B cell (primary cell): ENCODE measurements at places on chromosomes 13 and 19.

DNA sequence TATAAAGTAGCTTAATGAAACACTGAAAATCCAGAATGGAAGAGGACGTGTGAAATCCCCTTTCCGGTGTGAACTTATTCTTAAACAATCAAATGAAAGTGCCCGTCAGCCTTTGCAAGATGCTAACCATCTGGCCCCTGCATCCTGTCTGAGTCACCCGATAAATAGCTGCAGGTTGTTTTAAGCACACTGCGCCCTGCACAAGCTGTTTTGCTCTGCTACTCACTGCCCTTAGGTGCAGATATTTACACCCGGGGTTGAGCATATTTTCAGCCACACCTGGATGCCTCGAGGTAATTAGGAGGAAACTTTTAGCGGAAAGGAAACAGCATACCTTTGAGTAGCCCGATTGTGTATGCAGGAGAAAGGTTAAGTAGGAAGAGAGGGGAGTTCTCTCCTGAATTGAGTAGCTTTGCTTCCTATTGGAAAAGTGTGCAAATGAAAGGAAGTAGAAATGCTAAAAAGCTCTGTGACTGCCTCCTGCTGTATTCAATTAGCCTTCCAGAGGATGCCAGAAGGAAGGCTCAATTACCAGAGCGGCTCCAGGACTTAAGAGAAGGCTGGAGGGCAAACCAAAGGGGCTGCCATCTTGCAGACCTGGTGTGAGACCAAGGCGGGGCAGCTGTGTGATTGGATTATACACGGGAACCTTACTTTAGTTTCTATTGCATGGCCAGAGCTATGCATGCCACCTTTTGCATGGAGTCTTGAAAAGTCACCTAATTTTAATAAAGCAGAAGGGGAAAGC lies 42.5 kb downstream of the IRS2 start:
- DNase-seq = no peak

- DNase-seq = no peak
Observed at GRCh38 chr19:48959341-48960239, 4.9 kb downstream of the BAX start.

DNA sequence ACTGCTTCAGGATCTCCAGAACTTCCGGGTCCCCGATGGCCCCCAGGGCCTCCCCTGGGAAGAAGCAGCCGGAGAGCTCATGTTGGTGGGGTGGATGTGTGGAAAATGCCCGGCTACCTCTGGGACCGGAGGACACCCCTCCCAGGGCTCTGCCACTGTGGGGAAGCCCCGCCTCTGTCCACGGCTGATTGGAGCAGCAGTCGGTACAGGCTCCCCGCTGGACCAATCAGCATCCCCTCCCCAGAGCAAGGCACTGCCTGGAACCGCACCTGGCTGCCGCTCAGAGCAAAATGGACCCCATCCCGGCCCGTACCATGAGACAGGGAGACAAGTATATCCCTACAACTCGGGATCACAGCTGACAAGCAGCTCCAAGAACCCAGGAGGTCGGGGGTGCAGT lies 6.4 kb downstream of the DOHH start:
- DNase-seq = no peak

GRCh38 chr13:104831831-104832230 lies 1703.6 kb downstream of the EFNB2 start:
- no peak for DNase-seq

GRCh38 chr13:80121038-80121437 lies 219.9 kb downstream of the SPRY2 start:
- DNase-seq = no peak

GRCh38 chr13:112669881-112670499 lies 19.8 kb upstream of the ATP11A start:
- no peak for DNase-seq

DNA sequence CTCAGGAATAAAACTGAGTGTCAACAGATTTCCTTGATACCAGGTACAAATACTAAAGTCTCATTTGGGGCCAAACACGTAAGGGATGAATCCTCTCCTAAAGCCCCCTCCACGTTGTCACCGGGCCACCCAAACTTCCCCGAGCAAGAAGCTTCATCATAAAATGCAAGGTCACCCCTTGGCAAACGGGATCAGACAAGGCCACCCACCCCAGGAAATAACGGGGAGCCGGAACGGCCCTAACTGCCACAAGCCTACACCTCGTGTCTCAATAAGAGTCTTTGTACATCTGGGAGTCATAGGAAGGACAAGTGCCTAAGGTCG lies 717 bp downstream of the EEF2 start:
- DNase-seq = no peak

DNA sequence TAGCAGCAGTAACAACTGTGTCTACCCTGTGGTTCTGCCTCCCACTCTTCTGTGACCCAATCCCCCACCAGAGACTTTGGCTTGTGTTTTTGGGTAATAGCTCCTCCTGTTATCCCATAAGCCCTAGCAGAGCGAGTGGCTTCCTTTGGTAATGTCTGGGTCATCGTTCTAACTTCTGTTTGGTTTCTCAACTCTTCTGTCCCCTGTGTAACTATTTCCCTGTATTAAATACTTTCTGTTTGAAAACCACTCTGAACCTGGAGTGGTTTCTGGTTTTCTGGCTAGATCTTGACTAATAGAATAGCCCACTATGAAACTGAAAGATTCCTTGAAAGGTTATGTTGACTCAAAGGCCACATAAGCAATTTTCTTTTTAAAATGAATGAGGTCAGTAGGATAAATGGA lies 350.0 kb downstream of the DCT start:
- DNase-seq = no peak

DNA sequence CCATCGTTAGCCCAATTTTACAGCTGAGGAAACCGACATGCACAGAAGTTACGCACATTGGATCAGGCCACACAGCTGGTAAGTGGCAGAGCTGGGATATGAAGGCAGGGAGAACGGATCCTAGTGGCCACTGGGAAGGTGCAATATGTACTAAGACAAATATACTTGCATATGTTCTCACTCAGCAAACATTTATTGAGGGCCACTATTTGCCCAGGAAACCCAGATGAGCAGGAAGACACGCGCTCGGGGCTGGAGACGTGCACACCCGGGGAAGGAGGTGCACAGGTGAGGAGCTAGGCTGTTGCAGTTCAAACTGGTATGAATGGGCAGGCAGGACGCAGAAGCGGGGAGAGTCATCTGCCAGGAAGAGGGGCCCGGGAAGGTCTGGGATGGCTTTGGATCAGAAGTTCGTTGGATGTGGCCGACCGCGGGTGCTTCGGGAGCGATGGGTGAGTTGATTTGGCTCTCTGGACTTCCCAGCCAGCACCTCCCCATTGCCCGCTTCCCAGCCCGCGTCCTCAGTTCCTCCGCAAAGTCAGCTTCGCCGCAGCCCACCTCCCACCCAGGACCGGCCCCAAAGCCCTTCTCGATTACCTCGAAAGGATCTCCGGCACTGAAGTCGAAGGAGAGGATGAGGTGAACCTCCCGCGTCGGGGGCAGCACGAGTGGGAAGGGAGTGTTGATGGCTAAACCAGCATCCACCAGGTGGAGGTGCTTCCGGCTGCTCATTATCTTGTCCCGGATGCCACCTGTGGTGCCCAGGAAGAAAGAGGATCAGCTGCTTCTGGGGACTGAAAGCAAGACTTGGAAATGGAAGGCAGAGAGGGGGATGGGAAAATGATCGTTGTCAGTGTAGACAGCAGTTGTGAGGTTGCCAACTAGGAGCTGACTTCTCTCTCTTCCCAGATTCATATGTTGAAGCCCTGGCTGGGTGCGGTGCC lies 17.8 kb upstream of the CABP5 start:
- DNase-seq = no peak

GRCh38 chr13:76965759-76966421 lies 17.6 kb downstream of the ACOD1 start:
- DNase-seq = no peak

- no peak for DNase-seq
Observed at GRCh38 chr13:40439928-40440327, 226.5 kb downstream of the FOXO1 start.

- DNase-seq = peak; percentile 25
Observed at GRCh38 chr13:49213539-49213938, 6.6 kb upstream of the MLNR start.

GRCh38 chr13:108525827-108526226 lies 103.6 kb upstream of the MYO16 start:
- DNase-seq = no peak

- DNase-seq = no peak
Observed at GRCh38 chr13:83515268-83516015, 366.8 kb downstream of the SLITRK1 start.

- DNase-seq = no peak
Observed at GRCh38 chr13:31048521-31048920, 113.2 kb downstream of the HSPH1 start.

DNA sequence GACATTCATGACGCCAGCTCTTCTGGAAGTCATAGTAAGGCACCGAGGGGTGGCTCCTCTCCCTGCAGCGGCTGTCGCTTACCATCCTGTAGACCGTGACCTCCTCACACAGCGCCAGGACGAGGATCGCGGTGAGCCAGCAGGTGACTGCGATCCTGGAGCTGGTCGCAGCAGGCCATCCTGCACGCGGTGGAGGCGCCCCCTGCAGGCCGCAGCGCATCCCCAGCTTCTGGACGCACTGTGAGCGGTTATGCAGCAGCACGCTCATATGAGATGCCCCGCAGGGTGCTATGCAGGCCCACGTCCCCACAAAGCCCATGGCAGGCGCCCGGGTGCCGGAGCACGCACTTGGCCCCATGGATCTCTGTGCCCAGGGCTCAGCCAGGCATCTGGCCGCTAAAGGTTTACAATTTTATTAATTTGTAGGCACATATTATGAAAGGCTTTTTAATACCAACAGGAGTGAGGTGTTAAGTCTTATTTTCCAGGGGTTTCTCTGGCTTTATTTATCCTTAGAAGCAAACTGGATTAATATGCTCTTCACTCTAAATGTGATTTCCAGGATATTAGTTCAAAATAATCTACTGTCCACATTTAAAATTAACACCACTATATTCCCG lies 35.6 kb upstream of the PSPC1 start:
- DNase-seq = peak; percentile 22

- DNase-seq = no peak
Observed at GRCh38 chr13:51955281-51955771, 55.9 kb downstream of the ATP7B start.

- no peak for DNase-seq
Observed at GRCh38 chr19:8212212-8212611, 3.0 kb downstream of the CERS4 start.

GRCh38 chr13:113890774-113891480 lies 27.1 kb upstream of the GAS6 start:
- DNase-seq = no peak

- no peak for DNase-seq
Observed at GRCh38 chr19:845707-846521, 5.1 kb downstream of the PRTN3 start.

GRCh38 chr13:71866335-71867130 lies 471 bp downstream of the DACH1 start:
- DNase-seq = peak; percentile 16

- DNase-seq = no peak
Observed at GRCh38 chr19:48346191-48346590, 17.5 kb downstream of the TMEM143 start.

DNA sequence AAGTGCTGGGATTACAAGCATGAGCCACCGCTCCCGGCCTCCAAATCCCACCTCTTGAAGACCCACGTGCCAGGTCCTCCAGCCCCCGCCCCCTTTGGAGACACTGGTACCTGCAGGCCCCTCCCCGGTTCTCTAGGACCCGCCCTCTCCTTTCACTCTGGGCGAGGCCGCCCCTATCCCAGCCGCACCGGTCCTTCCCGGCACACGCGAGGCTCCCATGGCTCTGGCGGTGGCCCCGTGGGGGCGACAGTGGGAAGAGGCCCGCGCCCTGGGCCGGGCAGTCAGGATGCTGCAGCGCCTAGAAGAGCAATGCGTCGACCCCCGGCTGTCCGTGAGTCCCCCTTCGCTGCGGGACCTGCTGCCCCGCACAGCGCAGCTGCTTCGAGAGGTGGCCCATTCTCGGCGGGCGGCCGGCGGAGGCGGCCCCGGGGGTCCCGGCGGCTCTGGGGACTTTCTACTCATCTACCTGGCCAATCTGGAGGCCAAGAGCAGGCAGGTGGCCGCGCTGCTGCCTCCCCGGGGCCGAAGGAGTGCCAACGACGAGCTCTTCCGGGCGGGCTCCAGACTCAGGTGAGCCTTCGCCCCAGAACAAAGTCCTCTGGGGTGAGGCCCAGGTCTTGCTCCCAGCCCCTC lies at the start of gene CBLC:
Gene CBLC (plus strand): TSS at position 176 of the 633 bp plus-strand sequence. CDS start 42 bp downstream, at position 218.
- no peak for DNase-seq

DNA sequence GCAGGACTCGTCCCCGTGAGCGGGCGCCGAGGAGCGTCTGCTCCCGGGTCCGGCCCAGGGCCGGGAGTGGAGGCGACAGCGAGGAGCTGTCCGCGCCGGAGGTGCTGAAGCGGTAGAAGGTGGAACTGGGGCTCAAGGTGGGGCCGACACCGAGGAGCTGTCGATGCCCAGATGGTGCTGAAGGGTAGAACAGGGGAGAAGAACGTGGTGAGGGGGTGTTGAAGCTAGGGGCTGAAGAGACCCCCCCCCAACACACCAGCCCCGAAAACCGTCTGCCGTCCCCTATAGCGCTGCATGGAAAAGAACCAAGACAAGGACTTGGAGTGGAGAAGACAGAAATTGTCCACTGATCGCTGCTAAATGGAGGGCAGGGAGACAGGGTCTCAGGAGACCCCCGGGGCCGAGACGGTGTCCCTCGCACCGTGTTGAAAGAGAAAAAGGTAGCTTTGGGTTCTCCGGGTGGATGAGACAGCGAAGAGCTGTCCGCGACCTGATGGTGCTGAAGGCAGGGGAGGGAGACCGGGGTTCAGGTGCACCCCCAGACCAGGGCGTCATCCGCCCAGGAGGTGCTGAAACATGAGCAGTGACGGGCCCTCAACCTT lies 7.1 kb upstream of the PDE4C start:
- peak; percentile 74 for DNase-seq

DNA sequence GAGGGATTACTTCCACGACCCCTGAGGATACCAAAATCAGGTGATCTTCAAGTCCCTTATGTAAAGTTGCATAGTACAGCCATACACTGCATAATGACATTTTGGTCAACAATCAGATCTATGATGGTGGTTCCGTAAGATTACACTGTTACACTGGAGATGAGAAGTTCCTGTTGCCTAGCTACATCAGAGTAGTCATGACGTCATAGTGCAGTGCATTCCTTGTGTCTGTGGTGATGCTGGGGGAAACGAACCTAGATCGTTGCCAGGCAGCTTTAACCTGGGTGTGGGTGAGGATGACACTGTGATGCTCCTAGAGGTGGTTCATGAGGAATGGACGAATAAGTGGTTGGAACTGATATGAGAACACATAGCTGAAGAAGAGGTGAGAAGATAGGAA lies 9.1 kb downstream of the ZNF610 start:
- no peak for DNase-seq

- DNase-seq = no peak
Observed at GRCh38 chr13:108929532-108930206, 300.3 kb downstream of the MYO16 start.

- DNase-seq = no peak
Observed at GRCh38 chr13:87889254-87889653, 218.1 kb downstream of the SLITRK5 start.

DNA sequence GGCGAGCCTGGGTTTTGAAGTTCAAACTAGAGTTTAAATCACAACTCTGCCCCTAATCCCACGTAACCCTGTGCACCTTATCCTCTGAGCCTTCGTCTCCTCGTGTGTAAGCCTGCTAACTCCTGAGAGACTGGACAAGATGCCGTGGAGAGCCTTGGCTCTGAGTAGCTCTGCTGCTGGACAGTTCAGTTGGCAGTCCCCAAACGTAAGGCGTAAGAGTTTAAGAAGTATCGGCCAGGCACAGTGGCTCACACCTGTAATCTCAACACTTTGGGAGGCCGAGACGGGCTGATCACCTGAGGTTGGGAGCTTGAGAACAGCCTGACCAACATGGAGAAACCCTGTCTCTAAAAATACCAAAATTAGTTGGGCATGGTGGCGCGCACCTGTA lies 4.7 kb upstream of the CD79A start:
- DNase-seq = no peak
